ENCODE measurements at places on chromosomes 5 and 9.

GRCh38 chr5:139394654-139395566 lies at the start of gene PROB1:
TSS of gene PROB1 (minus strand) at chr5:139395104. CDS start at chr5:139395081, 23 bp downstream.
- DNase-seq, result no peak

- DNase-seq, result no peak
Measured at GRCh38 chr5:44329716-44330115, 59.5 kb downstream of the FGF10 start.

GRCh38 chr5:14213813-14214585 lies 70.9 kb downstream of the TRIO start:
- DNase-seq, result no peak

- DNase-seq, result no peak
Measured at GRCh38 chr9:116154976-116155697, 1.5 kb downstream of the PAPPA start.

GRCh38 chr5:92177926-92178487 lies 794.9 kb upstream of the ARRDC3 start:
- DNase-seq, result no peak

GRCh38 chr5:28691526-28691925 lies 1653.1 kb upstream of the CDH9 start:
- DNase-seq, result no peak

DNA sequence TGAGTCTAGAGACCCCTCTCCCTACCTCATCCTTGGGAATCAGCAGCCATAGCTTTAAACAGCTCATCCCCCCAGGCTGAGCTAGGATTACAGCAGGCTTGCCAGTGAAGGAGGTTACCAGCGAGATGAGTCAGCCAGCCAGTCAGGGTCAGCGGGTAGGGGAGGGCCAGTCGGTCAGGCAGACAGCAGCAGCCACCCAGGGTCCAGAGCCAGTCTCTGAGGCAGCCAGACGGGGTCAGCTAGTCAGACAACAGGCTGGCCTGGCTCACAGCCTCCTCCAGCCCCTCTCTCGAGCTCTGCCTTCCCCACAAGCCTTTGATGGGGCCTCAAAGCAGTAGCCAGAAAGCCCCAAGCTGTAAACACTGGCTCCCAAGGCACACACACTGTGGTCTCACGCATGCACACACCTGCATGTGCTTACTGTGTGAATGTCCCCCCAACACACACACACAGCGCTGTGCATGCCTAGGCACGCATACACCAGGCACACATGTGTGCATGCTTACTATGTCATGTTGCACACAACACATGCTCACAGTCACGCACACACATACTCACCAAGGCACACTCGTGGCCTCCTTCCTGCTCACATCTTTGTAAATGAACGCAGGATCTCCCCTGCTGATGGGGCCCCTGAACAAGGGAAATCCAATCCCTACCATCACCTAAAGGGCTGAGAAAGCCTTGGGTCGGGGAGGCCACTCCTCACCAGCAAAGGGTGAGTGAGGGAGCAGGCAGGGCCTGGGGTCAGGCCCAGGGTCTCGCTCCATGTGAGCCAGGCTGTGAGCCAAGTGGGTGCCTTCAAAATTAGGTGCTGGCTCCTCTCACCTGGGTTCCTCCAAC lies 28.2 kb upstream of the CPLX2 start:
- DNase-seq, result peak; percentile 54

DNA sequence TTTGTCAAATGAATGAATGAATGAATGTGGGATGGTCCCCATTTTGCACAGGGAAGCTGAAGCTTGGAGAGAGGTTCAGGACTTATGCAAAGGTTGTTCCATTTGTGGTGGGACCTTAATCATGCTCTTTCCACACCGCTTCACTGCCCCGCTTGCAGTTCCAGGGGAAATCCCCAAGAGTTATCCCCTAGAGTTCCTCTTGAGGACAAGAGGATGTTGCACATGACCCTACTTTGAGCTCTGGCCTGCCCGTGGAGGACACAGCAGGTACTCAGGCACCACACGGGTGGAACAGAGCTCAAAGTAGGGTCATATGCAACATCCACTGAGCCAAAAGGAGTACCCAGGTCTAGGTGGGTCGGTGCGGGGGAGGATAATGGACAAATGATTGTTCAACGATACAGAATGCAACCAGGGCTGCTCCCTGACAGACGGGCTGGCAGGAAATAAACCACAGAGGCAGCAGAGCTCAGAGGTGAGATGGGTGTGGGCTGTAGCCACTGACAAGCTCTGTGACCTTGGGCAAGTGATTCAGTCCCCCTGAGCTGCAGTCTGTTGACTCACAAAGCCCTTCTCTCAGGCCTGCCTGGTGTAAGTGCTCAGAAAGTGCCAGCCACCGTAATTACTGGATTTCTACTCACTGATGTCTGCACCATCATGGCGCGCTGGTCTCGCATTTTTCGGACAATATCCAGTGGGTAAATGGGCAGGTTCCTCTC lies 60.3 kb upstream of the EPB41L4B start:
- DNase-seq, result no peak

DNA sequence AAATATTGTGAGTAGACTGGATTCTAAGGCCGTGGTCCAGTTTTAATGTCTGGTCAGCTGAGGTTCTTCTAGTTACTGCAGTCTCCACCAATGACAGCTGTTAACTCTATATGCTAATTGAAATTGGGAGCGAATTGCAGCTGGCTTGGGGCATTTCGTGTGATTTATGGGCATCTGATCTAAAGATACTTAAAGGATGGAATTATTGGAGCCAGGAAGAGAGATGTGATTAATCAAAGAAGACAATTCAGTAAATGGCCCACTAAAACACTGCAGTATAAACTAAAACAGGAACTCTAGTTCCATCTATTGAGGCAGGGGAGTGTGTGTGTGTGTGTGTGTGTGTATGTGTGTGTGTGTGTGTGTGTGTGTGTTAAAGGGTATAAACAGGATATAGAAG lies 157.5 kb upstream of the IQGAP2 start:
- DNase-seq, result no peak

- no peak for DNase-seq
Measured at GRCh38 chr9:101689039-101689438, 49.4 kb downstream of the GRIN3A start.

- DNase-seq, result peak; percentile 95
Measured at GRCh38 chr5:27241564-27242257, 203.3 kb upstream of the CDH9 start.

DNA sequence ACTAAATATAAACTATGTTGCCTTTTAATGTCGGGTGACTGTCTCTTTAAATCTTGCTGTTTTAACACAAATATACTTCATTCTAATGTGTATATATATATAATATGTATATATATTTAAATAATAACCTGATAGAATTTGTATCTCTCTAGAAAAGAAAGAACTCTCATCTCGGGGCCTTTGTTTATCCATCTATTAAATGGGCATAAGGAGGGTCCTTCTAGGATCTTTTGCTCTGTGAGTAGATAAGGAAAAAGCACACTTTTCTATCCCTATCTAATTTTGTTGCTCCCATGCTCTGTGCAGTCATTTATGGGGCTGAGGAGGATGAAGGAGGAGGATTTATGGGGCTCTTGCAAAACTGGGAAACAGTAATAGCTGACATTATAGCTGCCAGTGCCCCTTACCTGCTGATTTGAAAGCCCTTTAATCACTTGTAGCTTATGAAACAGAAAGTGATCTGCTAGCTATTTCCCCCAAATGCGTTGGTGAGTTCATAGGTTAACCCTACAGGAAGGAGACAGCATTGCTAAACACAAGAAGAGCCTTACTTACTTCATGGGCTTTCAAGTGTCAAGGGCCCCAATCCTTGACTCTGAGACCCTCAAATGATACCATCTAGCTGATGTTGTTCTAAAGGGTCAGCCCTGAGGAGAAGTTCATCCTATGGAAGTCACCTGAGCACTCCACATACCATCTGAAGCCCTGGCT lies 5.8 kb upstream of the PPARGC1B start:
- no peak for DNase-seq

DNA sequence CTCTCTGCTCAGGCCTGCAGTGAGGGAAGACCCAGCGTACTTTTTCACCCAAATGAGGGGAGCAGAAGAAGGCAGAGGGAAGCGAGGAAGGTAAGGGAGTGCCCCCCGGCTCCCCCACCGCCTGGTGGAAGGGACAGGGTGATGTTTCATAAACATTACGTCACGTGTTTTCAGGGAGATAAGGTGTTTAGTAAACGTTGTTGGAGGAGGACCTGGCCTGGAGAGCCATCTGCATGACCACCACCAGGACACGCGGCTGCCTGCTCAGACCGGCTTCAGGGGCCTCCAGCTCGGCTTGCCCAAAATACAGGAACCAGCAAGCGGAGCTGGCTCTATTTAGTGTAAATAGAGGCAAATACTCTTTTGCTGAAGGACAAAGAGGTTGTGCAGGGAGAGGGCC lies 40.0 kb upstream of the C5orf58 start:
- DNase-seq, result no peak

GRCh38 chr9:96420468-96421219 lies 2.5 kb upstream of the ZNF367 start:
- DNase-seq, result peak; percentile 80

GRCh38 chr5:148791334-148791667 lies 35.1 kb upstream of the ADRB2 start:
- no peak for DNase-seq

DNA sequence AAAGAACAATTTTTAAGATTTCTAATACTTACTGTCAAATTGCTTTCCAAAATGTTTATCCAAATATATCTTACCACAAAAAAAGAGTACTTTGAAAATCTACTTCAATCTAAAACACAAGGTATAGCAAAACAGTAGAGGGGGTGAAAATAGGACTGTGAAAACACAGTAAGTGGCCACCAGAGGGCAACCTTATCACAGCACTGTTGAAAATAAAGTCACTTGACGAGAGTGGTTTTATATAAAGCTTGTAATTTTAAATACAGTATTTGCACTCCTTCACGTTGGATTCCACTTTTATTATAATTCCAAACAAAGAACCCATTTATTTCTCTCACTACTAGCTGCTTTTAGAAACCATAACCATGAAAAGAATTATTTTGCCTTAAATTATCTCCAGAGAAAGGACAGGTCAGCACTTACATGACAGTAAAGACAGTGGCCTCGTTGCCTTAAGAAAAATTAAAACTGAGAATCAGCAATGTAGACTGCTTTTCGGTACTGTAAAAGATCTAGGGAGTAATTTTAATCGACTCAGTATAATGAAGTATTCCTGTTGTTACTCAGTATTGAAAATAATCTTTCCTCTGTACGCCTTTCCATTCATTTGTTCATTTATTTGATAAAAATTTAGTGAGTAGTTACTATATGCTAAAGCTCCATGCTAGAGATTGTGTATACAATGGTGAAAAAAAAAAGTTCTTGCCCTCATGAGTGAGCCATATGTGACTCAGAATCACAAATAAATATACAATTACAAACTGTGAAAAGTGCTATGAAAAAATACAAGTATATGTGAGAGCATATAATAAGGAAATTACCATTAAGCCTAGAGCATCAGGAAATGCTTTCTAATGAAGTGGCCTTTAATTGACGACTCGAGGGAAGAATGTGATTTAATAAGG lies 40.0 kb upstream of the CDK5RAP2 start:
- no peak for DNase-seq

GRCh38 chr9:76403352-76403751 lies 9.1 kb upstream of the RFK start:
- DNase-seq, result peak; percentile 53

DNA sequence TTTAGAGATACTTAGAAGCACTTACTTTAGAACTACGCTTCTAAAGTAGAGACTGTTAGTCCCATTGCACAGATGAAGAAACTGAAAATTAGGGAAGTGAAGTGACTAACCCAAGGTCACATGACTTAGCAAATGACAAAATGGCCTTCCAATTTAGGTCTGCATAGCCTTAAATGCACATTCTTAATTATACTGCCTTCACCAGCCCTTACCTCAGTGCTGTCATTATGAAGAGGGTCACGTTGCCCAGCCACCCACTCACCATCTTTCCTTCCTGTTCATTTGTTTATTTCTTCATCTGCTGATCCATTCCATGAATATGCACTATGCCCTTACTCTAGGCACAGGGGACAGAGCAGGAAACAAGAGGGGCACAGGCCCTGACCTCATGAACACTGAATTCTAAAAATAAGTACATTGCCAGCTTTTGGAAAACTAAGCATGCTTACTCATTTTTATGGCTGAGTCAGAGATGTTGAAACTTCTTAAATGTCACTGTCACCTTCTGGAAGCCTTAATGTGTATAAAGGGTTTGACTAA lies 8.6 kb downstream of the HAVCR2 start:
- peak; percentile 36 for DNase-seq

GRCh38 chr5:180982008-180982741 lies 6.5 kb upstream of the BTNL3 start:
- DNase-seq, result no peak

- DNase-seq, result no peak
Measured at GRCh38 chr5:175211956-175212756, 231.8 kb downstream of the DRD1 start.

- no peak for DNase-seq
Measured at GRCh38 chr9:13529321-13530104, 250.0 kb upstream of the MPDZ start.

GRCh38 chr9:105299190-105299854 lies 54.9 kb downstream of the SLC44A1 start:
- DNase-seq, result peak; percentile 96

DNA sequence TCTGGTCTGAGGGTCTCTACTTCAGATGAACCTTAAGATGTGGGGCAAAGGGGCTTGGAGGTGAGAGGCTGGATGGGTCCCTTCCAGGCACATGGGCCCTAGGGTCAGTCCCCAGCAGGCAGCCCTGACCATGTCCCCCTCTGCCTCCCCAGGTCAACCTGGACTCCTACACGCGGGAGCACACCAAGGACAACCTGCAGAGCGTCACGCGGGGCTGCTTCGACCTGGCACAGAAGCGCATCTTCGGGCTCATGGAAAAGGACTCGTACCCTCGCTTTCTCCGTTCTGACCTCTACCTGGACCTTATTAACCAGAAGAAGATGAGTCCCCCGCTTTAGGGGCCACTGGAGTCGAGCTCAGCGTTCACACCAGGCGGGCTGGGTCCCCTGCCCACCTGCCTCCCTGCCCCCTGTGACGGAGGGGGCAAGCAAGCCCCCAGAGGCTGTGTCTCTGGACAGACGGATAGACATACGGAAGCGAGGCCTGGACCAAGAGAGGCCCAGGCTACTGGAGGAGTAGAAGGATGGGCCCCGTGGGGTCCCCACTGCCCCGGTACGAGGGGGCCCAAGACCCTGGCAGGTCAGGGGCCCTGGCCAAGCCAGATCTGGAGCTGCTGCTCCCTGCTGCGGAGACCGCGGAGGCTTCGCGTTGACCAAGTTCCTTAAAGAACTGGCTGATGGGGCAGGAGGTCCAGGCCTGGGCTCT lies 133.2 kb downstream of the RGS3 start:
- DNase-seq, result no peak

DNA sequence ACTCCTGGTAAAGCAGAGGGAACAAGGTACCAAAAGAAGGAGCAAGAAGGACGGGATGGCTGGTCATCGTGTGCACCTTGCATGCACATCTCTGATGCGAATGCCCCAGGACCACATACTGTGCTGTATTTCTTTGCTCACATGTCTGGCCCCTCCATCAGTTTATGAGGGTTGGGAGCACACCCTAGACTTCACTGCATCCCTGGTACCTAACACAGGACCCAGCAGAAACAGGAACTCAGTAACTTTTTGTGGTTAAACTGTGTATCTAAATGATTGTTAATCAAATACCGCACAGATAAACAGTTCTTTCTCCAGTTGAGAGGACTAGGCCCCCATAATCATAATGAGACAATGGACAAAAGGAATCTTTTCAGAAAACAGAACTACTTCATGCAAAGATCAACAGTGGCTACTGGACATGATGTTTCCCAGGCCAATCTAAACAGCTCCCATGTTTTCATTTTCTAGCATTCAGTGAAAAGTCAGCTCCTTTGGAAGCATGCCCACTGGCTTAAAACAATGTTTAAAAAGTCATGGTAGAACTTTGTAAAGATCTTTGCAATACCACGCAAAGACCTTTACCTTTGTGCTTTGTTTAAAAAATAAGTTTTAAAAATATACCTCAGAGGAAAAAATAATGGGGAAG lies 55.5 kb upstream of the IFNK start:
- DNase-seq, result no peak
